ENCODE measurements at places on chromosomes 4 and X.

GRCh38 chr4:3321295-3321889 is 28.6 kb downstream of the RGS12 start:
- DNase-seq: peak; percentile 57

DNA sequence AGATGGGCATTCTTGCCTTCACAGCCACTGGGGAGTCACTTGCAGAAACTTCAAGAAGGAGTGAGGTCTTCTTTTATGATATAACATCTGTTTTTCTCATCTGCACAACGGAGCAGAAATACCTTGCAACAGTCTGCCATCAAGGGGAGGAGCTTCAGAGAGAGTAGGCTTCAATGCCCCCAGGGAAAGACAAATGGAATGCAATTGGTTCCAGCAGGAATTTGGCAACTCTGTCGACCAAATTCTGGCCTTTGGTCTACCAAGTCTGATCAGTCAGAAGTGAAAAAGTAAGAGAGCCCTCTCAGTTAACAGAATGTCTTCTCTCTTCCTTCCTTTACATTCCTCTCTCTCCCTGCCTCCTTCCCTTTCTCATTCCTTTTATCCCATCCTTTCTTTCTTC is 229.3 kb downstream of the IDS start:
- no peak for DNase-seq

- no peak for DNase-seq
Measured at GRCh38 chrX:15956681-15957080, 102.1 kb upstream of the AP1S2 start.

DNA sequence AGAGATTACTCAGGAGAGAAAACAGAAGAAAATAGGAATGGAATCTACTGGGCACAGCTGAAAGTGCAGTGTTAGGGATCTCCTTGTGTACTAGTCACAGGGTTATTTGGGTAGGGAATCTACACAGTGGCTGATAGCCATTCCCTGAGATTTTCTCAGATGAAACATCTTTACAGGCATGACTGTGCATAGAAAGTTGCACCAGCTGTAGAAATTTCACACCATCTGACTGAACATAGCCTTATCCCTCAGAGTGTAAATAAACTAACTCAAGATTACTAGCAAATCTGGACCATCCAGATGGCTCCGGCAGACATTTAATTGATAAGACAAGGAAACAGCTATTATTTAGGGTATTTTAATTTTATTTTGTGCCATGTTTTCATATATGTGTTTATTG is 2053.5 kb upstream of the TENM3 start:
- DNase-seq: no peak

GRCh38 chr4:151045907-151046306 is 30.8 kb upstream of the LRBA start:
- no peak for DNase-seq

DNA sequence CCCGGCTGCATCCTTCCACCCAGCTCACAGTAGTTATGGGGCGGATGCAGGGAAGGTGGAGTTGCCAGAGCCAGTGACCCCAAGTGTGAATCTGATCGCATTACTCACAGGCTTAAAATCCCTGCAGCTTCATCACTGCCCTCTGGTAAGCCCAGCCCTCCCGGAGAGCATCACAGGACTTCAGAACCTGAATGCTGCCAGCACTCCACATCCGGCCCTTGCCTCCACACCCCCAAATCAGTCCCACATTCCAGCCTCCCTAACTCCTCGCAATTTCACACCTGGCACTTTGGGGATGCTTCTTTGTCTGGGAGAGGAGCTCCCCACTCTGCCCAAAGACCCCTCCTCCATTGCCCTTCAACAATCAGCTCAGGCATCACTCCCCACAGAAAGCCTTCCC is 15.6 kb downstream of the RASL11B start:
- no peak for DNase-seq

Data from GM03348 (cell line).